ENCODE measurements at places on chromosomes 5 and 9. TPM values are rescaled to one million over a fixed set of nuclear protein-coding genes. Genes with fewer than 3 reads are reported as not detected.

The BNC2 gene
- total RNA-seq = 0.67 TPM

The CENPH gene
- total RNA-seq = 0.42 TPM

The NR6A1 gene
- total RNA-seq = 6.1 TPM

The KCNMB1 gene
- total RNA-seq = 0.25 TPM

The S1PR3 gene
- 4.5 TPM for total RNA-seq

The ZBTB6 gene
- 5.1 TPM for total RNA-seq

The PTGR1 gene
- 324 TPM for total RNA-seq

The SLC22A4 gene
- 0.59 TPM for total RNA-seq

The PLEKHG4B gene
- total RNA-seq = 0.05 TPM

The CFAP157 gene
- total RNA-seq = not detected

The SPAAR gene
- 0.65 TPM for total RNA-seq

The SHOC1 gene
- total RNA-seq = not detected

The FAM221B gene
- not detected for total RNA-seq

The MAP1B gene
- total RNA-seq = 5.0 TPM

The GAS1 gene
- 1.1 TPM for total RNA-seq

The TICAM2 gene
- total RNA-seq = 1.3 TPM

The DOK3 gene
- total RNA-seq = 10.2 TPM

The ENC1 gene
- 34.4 TPM for total RNA-seq

Data from liver (tissue), 10 donors.